ENCODE measurements at places on chromosomes 7 and 10.

DNA sequence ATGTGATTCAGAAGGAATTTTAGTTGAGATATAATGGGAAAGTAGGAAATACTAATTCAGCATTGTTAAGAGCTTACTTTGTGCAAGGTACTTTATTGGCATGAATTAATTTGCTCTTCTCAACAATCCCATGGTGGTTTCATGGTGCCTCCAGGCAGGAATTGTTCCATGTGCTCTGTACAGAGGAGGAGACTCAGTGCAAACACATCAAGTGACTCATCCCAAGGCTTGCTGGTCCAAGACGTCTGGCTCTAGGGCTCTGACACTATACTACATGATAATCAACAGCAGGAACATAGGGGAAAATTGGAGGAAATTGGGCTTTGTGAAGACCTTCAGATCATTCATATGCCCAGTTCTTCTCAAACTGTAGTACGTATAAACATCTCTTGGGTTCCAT, 66.5 kb upstream of the PRKG1 start:
- no peak for DNase-seq

GRCh38 chr10:129096065-129096984, 370.7 kb upstream of the MGMT start:
- no peak for DNase-seq

- no peak for DNase-seq
Measured at GRCh38 chr7:41142904-41143473, 559.9 kb downstream of the INHBA start.

- no peak for DNase-seq
Measured at GRCh38 chr10:88254091-88254490, 329.0 kb downstream of the RNLS start.

GRCh38 chr7:11212816-11213215, 239.1 kb downstream of the PHF14 start:
- DNase-seq: no peak

DNA sequence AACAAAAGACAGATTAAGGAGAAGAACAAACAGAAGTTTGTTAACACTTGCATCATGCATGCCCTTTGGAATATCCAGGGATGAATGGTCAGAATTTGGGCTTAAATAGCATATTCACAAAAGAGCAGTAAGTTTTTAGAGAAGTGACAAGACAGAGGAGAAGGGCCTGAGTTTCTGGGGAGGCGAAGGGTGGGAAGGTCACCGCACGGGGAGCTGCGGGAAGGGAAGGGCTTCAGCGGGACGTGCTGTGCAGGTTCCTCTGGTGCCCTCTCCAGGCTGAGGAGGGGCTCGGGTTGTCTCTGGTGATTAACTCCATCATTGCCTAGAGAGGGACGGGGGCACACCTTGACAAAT, 10.4 kb upstream of the ZNF22 start:
- DNase-seq: no peak

GRCh38 chr10:51014680-51015389, 59.5 kb upstream of the PRKG1 start:
- DNase-seq: no peak

DNA sequence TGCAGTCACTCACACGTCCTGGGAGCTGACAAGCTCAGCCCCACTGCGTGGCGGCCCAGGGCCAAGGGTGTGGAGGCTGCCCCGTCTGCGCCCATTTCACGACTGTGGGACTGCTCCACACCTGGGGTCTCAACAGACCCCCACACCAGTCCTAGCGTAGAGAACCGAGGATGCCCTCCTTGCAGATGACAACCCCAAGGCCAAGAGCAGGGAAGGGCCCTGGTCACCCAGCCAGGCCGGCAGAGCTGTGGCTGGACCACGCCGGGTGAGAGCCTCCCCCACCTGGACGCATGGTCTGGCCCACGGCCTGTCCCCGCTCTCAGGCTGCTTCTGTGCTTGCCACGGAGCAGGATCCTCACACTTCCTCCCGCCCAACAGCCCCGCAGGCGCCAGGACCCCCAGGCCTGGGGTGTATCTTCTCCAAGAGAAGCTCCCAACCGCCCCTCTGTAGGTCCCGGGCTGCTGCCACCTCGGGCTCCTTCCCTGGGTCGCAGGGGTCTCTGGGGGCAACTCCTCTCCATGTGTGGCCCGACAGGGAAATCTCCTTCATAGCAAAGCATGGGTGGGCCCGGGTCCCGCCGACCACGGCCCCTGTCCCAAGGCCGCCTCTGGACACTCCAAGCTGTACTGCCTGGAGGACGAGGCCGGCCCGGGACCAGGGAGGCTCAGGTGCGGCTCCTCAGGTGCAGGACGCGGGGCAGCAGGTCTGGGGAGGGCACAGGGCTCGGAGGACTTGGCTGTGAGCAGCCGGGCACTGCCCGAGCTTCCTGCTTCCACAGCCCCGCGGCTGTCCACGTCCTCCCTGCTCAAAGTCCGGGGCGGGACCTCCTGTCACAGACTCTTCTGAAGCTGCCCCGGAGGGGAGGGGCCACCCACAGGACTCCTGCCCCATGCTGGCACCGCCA, 88.8 kb downstream of the FOXL3 start:
- DNase-seq: no peak

GRCh38 chr10:44435196-44435595, 50.3 kb upstream of the CXCL12 start:
- no peak for DNase-seq

DNA sequence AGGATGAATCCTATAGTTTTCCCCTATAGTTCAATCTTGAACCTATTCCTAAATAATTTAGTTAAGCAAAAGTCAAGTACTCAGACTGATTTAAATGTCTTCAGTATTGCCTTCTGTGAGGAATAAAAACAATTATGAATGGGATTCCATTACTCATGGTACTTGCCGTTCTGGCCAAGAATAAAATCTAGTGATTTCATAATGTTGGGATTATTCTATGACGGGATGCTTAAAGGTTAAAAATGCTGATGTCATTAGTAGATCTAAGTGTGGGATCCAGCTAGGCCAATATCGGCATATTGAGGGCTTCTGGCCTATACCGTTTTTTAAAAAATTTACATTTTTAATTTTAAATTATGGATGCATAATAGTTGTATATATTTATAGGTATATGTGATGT, 5.3 kb downstream of the BPGM start:
- no peak for DNase-seq

- DNase-seq: no peak
Measured at GRCh38 chr7:29277436-29278215, 83.1 kb downstream of the CHN2 start.

- DNase-seq: no peak
Measured at GRCh38 chr7:151057506-151057988, at the start of gene CDK5. TSS of gene CDK5 (minus strand) at chr7:151057897. CDS start at chr7:151057848, 49 bp downstream.

- no peak for DNase-seq
Measured at GRCh38 chr10:132927824-132928223, 14.5 kb downstream of the CFAP46 start.

GRCh38 chr7:46143949-46144917, 223.2 kb upstream of the IGFBP3 start:
- no peak for DNase-seq

GRCh38 chr10:110203500-110204455, 3.6 kb upstream of the MXI1 start:
- no peak for DNase-seq

DNA sequence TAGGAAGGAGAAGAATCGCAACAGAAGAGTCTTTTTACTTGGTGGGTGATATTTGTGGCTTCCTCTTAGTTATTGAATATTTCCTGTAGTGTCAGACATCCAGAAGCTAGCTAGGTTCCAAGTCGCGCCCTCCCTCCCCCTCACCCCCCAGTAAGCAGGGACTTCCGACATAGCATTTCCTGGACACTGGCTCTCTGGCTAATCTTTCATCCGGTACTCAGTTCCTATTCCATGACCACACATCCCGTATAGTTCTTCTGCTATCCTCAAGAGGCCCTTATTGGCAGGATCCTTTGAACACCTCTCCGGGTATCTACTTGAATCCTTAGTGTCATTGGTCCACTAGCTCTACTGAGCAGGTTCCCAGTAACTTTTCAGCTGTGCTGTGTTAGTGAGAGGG, 167.8 kb downstream of the HDAC9 start:
- no peak for DNase-seq

DNA sequence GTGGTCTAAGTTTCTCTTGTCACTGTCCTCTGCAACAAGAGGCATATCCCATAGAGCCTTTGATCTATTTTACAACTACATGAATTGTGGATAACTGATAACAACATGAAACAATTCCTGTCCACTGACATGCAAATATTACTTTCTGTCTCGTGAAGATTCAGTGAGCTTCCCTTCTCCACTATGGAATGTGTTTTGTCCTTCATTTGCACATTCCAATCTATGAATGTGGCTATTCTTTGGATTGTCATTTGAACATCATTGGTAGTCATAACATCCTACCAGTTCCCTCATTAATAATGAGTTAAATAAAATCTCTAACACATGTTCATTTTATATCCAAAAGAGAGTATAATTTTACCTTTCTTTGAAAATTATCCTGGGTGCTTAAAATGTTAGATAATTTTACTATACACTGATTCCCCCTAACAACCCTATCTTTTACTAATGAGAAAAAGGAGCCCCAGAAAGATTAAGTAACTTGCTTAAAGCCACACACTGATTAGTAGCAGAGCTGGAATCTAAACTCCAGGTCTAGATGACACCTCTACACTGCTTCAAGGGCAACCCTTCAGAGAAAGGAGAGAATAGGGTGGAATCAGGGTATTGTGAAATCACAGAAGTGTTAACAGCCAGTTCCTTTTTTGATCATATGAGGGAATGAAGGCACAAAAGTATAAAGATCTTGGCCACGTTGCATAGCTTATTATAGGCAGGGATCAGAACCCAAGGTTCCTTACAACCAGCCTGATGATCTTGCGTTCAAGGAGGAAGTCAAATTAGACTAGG, 39.1 kb downstream of the PDE1C start:
- DNase-seq: no peak

GRCh38 chr7:23106057-23106822, 655 bp downstream of the KLHL7 start:
- peak; percentile 57 for DNase-seq

- no peak for DNase-seq
Measured at GRCh38 chr7:102097601-102098161, 189.0 kb upstream of the SH2B2 start.

- no peak for DNase-seq
Measured at GRCh38 chr7:47357863-47358262, 224.0 kb downstream of the TNS3 start.

- DNase-seq: no peak
Measured at GRCh38 chr7:87850836-87851593, 25.1 kb downstream of the SLC25A40 start.

GRCh38 chr7:85474234-85474633, 287.4 kb upstream of the SEMA3D start:
- no peak for DNase-seq

- DNase-seq: no peak
Measured at GRCh38 chr10:12757351-12757750, 244.2 kb downstream of the CCDC3 start.

DNA sequence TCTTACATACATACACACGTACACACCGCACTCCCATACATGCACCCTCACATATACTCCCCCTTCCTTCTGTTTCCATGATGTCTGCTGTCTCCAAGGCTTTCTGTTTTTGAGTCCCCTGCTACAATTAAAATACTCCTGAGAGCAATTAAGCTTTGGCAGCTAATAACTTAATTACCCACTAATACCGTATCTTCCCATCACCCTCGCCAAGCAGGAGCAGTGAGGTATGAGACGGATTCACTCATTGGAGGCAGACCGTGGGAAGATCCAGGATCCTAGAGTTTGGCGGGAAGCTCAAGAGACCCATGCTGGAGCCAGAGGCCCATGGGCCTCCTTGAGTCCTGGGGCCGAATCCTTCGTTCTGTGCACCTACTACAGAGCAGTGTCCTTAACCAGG, 1.7 kb upstream of the CALN1 start:
- no peak for DNase-seq

DNA sequence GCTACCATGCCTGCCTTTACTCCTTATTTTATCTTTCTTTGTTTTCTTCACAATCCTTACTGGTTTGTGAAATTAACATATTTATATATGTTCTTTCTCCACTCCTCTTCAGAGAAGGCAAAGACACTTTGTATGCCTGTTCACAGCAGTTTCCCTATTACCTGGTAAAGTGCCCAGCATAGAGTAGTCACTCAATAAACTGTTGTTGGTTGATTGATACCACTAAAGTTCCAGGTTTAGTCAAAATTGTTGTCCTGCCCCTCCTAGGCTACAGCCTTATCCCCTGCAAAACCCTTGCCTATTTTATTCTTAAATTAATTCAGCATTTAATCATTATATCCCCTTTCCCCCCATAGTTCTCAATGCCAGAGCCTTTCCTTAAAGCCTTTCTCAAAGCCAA, 76.1 kb downstream of the POLL start:
- DNase-seq: no peak
